ENCODE measurements at places on chromosomes 7 and 10.

- no peak for DNase-seq
Measured at GRCh38 chr10:99760321-99760720, 22.1 kb upstream of the ABCC2 start.

DNA sequence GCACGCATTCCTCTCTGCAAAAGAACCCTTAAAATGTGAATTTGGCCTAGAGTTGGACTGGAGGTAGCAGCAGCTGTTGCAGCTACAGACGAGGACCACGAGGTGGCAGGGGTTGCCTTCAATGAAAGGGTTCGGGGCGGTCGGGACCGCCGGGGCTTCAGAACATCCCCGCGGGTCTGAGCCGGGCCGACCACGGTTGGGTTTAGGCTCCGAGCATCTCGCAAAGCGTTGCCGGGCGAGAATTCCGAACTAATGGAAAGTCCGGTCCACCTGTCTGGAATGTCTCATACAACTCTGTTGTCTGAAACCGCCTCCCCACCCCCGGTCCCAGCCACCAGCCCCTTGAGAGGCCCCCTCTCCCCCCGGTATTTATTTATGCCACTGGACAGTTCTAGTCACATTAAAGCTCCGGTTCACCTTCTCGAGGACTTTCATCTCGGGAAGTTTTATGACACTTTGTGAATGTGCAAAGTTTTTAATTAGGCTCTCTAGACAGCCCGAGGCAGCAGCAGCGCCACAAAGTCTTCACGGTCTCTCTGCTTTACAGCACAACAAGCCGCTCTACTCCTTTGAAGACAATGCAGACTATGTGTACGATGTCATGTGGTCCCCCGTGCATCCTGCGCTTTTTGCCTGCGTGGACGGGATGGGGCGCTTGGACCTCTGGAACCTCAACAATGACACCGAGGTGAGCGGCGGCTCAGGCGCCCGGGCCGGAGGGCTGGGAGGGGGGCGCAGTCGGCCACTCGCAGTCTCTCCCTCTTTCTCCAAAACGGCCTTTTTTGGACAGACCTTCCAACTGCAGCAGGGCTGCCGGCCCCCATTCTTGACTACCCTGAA lies 246.2 kb downstream of the SLC25A13 start:
- peak; percentile 90 for DNase-seq

- no peak for DNase-seq
Measured at GRCh38 chr7:73908123-73908611, 47.2 kb downstream of the TMEM270 start.

DNA sequence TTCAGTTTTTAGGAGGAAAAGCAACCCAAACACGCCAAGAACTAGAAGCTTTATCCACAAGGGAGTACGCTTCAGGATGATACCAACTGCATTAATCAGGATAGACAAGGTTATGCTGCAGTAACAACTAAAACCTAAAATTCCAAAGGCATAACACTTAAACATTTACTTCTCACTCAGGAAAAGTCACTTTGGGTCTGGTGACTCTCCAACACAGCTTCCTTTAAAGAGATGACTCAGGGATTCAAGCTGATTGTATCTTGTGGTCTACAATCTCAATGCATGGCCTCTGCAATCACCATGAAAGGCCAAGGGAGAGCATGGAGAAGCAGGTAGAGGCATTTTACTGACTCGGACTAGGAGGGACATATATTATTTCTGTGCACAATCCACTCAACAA lies 315.8 kb downstream of the KCNMA1 start:
- no peak for DNase-seq

DNA sequence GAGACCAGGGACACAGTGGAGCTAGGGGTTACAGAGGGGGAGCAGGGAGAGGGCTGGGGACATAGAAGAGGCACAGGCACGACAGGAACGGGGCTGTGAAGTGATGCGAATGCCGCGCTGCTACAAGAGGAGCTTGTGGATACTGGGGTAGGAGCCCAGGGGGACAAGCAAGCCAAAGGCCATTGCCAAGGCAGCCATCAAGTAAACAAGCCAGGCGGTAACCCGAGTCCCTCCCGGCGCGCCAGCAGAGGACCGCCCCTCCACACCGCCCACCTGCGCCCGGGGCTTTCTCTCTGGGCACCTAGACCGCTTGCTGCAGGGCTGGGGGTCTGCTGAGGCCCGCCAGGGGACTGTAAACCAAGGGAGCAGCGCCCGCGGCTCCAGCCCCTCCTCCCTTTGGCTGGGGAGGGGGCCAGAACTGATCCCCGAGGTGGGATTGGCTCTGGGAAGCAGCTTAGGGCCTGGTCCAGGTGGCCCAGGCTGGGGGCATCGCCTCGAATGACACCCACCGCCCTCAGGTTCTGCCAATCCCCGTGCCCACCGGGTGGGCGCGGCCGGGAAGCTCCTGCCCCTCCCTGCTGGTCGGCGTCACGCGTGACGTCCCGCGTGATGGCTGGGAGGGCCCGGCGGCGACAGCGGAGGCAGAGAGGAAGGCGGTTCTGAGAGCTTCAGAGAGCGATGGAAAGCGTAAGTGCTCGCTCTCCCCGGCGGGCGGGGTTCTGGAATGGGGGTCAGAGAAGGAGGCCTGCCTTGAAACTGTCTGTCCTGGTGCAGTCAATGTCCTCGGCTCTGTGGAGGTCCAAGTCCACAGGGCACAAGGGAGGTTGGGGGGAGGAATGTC lies 982 bp downstream of the SFXN3 start:
- peak; percentile 86 for DNase-seq

DNA sequence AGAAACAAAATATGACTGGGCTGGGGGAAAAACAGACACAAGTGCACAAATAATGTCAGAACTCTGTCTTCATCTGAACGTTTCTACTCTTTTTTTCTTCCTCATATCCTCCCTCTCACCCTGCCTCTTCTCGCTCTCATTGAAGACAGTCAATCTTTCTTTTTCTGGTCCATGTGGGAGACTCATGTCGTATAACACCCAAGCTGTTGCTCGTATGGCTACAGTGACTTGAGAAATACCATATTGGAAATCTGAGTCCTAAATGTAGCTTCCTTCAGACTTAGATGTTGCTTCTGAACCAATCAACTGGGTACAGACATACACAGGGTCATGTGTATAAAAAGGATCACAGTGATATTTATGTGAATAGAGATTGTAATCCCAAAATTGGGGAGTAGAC lies 579.8 kb upstream of the CELF2 start:
- DNase-seq: no peak

DNA sequence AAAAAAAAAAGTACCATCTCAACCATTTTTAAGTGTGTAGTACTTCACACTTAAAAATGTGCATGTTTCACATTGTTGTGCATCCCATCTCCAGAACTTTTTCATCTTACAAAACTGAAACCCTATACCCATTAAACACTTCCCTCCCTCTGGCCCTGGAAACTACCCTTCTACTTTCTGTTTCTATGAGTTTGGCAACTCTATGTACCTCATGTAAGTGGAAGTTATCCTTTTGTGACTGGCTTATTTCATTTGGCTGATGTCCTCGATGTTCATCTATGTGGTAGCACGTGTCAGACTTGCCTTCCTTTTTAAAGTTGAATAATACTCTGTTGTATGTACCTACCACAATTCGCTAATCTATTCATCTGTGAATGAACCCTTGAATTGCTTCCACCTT lies 12.2 kb downstream of the KCNMA1 start:
- DNase-seq: no peak

Measured in AG20443 (cell line).